ENCODE measurements at places on chromosomes 12 and 14.

DNA sequence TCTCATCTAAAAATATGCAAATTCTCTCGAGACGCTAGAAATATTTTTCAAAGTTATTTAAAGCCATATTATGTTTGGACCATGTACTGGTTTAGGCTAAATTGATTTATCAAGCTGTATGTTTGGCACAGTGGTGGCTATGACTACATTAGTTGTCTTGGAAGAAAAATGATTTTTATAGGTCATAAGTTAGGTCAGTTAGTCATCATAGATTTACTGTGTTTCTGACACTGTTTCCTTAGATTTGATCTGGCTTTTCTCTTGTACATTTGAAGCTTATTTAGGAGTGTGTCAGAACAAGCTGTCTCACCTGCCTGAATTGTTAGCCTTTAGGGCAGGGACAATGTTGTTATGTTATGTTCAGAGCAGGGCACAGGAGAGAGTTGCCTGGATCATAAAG lies 161.1 kb upstream of the FBXO33 start:
- no peak for DNase-seq

- no peak for DNase-seq
These were observed 328.2 kb downstream of the ZFP36L1 start for GRCh38 chr14:68464711-68465110.

- no peak for DNase-seq
These were observed at the start of gene LRRC10 for GRCh38 chr12:69610729-69611128. Gene LRRC10, minus strand, starts transcription at chr12:69610907. Its CDS starts 69 bp downstream, at chr12:69610838.

GRCh38 chr12:3728686-3729085 lies 24.2 kb downstream of the CRACR2A start:
- DNase-seq = no peak

GRCh38 chr14:70707138-70708038 lies 65.7 kb downstream of the TTC9 start:
- DNase-seq = no peak

DNA sequence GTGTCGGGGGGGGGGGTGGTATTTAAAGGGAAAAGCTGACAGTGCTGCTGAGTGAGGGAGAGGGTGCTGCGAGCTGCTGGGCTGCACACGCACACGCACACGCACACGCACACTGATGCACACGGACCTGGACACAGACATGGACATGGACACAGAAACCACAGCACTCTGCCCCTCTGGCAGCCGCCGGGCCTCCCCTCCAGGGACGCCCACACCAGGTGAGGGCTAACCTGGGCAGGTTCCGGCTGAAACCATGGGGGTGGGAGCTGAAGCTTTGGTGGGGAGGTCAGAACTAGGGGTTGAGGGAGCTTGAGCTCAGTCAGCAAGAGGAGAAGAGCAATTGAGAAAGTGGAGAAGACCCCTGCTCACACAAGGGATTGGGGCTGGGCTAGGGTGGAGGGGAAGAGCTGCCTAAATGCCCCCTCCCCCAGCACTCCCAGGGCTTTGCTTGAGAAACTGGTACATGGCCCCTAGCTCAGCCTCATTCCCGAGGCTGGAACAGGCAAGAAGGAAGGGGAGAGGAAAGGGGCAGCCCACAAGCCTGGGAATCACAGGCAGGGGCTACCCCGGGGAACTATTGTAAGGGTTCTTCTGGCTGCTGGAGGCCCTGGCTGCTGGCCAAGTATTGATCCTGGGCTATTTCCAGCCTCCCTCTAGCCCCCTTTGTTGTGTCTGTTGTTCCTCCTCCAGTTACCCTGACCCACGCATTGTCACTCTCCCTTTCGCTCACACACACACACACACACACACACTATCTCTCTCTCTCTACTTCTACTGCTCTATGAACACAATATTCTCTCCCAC lies at the start of gene REM2:
Gene REM2 (plus strand): TSS at position 50 of the 804 bp plus-strand sequence. CDS start 66 bp downstream, at position 116.
- no peak for DNase-seq

GRCh38 chr12:27822076-27822712 lies 42.2 kb upstream of the MANSC4 start:
- peak; percentile 10 for DNase-seq

DNA sequence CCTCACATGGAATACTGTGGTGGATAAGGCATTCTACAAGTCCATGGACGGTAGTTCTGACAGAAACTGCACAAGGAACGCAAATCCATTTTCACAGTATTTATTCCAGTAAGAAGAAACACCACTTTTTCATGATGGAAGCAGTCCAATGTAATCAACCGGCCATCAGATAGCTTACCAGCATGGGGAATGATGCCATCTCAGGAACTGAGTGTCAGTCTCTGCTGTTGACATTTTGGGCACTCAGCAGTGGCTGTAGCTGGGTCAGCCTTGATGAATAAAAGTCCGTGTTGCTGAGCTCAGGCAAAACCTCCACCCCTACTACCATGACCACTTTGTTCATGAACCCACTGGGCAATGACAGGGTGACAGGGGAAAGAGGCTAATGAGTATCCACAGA lies 103.4 kb downstream of the PLCZ1 start:
- no peak for DNase-seq

DNA sequence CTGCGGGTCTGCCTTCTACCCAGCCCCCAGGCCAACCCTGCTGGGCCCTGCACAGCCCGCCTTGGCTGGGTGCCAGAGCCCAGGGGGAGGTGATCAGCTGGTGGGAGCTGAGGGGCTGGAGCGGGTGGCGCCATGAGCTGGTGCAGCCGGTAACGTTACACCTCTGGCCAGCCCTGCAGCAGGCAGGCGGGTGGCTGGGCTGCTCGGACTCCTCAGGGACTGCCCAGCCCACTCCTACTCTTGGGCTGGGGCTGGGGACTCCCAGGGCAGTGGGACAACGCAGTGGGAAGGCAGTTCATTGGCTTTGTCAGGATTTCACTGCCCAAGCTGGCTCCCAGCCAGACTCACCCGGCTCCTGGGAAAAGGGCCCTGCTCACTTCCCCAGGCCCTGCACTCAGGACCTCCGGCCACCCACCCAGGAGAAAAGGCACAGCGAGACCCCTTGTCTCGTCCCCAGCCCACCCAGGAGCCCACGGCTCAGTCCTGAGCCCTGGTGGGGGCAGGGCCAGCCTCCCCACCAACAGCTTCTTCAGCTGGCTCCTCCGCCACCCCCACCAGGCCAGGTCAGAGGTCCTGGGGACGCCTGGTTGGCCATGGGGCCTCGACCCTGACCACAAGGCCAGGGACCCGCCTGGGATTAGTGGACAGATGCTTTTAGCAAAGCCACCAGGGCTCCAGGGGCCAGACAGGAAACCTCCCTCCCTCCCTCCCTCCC lies 1.0 kb downstream of the PGF start:
- DNase-seq = no peak

DNA sequence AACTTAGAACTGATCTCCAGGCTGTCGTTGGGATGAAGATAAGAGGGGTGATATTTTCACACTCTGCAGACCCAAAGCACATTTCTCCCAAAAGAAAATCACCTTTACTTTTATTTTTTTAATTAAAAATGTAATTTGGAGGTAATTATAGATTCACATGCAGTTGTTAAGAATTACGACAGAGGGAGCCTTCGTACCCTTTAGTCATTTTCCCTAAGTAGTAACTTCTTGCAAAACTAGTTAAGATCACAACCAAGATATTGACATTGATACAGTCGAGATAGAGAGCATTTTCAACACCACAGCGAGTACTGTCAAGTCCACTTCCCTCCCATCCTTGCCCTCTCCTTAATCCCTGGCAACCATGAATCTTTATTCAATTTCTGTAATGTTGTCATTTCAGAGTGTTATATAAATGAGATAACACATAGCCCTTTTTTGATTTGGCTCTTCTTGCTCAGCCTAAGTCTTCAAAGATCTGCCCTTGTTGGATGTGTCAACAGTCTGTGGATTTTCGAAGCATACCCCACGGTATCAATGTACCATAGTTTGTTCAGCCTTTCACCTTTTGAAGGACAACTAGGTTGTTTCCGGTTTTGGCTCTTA lies 39.6 kb downstream of the DNAH10 start:
- DNase-seq = no peak

DNA sequence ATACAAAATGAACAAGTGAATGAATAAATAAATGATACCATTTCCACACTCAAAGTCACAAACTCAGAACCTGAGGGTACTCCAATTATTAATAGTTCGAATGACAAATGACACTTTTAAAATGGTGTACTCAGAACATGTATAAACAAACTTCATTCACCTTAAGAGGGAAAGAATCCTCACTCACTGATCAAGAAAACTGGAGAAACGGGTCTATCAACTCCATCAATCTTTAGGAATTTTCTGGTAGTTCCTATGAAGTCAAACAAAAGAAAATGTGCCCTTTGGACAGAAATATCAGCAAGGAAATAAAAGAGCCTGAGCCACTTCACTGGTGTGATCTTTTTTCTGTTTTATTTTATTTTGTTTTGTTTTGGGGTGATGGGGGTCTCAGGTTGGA lies 5.2 kb upstream of the NRDE2 start:
- no peak for DNase-seq

- DNase-seq = no peak
These were observed 150.6 kb upstream of the HMGA2 start for GRCh38 chr12:65673732-65674131.

- no peak for DNase-seq
These were observed 265.9 kb upstream of the PLEKHG7 start for GRCh38 chr12:92436856-92437255.

DNA sequence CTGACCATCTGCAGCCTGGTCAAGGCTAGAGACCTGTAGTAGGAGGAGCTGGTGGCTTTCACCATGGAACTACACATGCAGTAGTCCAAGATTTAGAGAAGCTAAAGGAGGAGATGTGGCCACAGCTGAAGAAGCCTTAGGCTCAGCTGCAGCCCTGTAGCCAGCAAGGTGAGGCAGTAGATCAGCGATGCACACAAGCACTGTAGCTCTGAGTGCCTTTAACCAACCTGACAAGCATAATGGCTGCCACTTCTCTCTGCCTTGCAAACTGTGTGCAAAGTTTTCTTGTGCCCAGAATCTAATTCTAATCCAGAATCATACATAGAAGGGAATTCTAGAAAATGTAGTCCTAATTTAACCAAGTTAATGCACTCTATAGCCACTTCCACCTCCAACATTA lies 159.0 kb upstream of the ARID2 start:
- no peak for DNase-seq

DNA sequence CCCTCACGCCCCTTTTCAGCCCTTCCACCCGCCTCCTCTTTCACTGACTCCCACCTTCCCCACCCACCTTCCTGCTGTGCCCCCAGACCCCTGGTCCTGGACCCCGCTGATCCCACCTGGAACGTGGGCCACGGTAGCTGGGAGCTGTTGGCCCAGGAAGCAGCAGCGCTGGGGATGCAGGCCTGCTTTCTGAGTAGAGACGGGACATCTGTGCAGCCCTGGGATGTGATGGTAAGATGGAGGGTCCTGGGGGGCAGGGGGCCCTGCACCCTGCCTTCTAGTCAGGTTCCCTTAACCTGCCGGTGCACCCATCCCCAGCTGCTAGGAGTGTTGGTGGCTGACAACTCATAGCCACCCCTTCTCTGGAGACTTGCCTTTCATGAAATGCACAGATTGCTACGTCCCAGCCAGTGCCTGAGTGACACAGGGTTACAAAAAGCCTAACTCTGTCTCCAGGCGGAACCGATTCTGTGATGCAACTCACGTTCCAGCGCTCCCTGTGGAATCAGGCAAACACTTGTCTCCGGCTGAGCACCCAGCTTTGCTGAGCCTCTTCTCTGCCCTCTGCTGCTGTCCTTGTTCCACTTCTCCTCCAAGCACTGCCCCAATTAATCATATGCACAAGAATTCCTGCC lies 15.0 kb upstream of the OAS2 start:
- no peak for DNase-seq

- DNase-seq = no peak
These were observed 1.9 kb downstream of the ATP6V0A2 start for GRCh38 chr12:123713823-123714585.

DNA sequence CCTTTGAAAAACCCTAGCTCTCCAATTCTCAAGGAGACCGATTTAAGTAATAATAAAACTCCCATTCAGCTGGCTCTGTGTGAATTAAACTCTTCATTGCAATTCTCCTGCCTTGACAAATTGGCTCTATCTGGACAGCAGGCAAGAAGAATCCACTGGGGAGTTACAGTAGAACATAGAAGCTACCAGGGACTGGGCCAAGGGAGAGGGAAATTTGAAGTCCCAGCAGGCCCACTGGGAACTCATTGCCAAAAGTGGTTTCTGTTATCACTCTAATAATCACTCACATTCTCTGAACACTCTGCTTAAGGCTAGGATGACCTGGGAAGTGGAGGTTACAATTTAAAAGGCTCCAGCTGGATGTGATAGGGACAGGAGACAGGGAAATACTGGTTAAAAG lies 384.5 kb upstream of the CCDC196 start:
- DNase-seq = no peak
